Immature natural killer cell (primary cell): ENCODE measurements at places on chromosomes 2 and 18.

DNA sequence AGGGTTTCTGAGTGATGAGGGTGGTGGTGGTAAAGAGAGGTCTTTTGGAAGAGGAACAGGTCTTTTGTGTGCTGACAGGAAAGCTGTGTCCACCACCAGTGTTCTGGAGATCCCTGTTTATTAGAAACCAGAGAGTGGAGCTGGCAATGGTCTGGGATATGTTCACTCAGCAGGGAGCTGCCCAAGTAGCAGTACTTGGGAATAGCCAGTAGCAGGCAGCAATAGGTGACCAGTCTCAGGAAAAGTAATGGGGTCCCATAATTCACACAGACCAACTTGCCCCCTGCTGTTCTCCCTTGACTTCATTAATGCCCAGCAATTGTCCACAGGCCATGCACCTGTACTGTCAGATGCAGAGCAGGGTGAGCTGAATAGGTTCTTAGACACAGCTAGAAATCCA lies 1.8 kb downstream of the TSPYL6 start:
- H3K27ac ChIP-seq: no peak overlapping the region
- no peak for DNase-seq
- H3K4me1 ChIP-seq: no peaks in the 10 kb centered on the region
- H3K36me3 ChIP-seq: peaks cover 23% of the 10 kb centered on the region

DNA sequence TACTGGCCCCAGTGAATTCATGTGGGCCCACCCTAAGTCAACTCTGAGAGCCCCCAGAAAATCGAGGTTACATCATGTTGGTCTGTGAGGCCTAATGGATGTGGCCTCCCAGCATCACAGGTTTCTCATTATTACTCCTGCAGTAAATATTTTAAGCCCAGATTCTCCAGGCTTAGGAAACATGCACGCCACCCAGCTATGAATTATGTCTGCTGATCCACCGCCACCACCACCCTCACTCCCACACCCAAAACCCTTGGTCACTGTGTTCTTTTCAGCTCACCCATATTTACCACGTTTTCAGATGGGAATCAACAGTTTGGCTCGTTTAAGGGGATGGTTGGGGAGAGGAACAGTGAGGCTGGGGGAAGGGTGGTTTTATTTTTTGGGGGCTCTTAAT lies 128.6 kb downstream of the NCK2 start:
- H3K4me3 ChIP-seq: peak overlapping the region; percentile 5
- H3K27me3 ChIP-seq: peaks cover 4% of the 10 kb centered on the region
- peak overlapping the region; percentile 20 for H3K27ac ChIP-seq
- peaks cover 76% of the 10 kb centered on the region for H3K4me1 ChIP-seq
- no peak for DNase-seq
- H3K36me3 ChIP-seq: no peaks in the 10 kb centered on the region

DNA sequence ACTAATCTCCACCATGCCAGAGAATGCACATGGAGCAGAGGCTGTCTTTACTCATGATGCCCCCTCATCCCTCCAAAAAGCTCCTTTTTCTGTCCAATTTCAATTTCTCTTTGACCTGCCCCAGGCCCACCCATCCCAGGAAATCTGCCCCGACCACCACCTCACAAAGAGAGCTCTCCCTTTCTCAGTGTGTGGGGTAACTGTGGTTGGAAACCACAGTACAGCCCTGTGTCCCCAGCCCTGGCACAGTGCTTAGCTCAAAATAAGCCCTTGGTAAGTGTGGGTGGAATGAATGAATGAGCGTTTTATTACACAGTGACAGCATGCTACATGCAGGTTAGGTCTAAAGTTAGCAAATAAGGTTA lies 43.7 kb upstream of the CAB39 start:
- H3K4me1 ChIP-seq: peaks cover 47% of the 10 kb centered on the region
- peaks cover 1% of the 10 kb centered on the region for H3K27me3 ChIP-seq
- no peaks in the 10 kb centered on the region for H3K36me3 ChIP-seq
- peak overlapping the region; percentile 22 for H3K4me3 ChIP-seq
- H3K27ac ChIP-seq: peak overlapping the region; percentile 61

- no peak overlapping the region for H3K4me3 ChIP-seq
- H3K4me1 ChIP-seq: no peaks in the 10 kb centered on the region
Measured at GRCh38 chr2:4995466-4995865, 696.7 kb upstream of the SOX11 start.

GRCh38 chr2:241298673-241299072 lies 16.8 kb downstream of the HDLBP start:
- no peak for DNase-seq
- H3K36me3 ChIP-seq: peaks cover 3% of the 10 kb centered on the region
- peak overlapping the region; percentile 60 for H3K27ac ChIP-seq

- H3K4me1 ChIP-seq: no peaks in the 10 kb centered on the region
- H3K27ac ChIP-seq: no peak overlapping the region
Measured at GRCh38 chr18:70121842-70122241, 83.6 kb downstream of the RTTN start.

- DNase-seq: no peak
- peaks cover 2% of the 10 kb centered on the region for H3K27me3 ChIP-seq
- H3K4me3 ChIP-seq: no peak overlapping the region
- H3K36me3 ChIP-seq: no peaks in the 10 kb centered on the region
- no peaks in the 10 kb centered on the region for H3K4me1 ChIP-seq
Measured at GRCh38 chr2:109168716-109169115, 39.7 kb downstream of the SH3RF3 start.

DNA sequence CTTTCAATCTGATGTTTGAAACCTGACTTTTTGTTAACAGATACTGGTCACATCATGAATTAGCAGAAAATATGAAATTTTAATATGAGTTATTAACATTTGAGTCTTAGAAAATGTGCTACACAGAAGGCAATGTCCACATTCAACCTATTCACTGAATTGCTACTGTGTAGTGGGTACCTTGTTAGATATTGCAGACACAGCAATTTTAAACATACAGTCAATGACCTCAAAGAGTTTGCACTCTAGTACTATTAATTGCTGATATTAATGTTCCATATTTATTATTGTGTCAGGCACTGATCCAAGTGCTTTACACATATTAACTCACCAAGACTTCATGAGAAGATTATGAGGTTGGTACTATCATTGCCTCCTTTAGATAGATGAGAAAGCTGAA lies 385.4 kb upstream of the PKDCC start:
- H3K27ac ChIP-seq: no peak overlapping the region
- no peaks in the 10 kb centered on the region for H3K27me3 ChIP-seq
- no peak overlapping the region for H3K4me3 ChIP-seq
- DNase-seq: no peak

DNA sequence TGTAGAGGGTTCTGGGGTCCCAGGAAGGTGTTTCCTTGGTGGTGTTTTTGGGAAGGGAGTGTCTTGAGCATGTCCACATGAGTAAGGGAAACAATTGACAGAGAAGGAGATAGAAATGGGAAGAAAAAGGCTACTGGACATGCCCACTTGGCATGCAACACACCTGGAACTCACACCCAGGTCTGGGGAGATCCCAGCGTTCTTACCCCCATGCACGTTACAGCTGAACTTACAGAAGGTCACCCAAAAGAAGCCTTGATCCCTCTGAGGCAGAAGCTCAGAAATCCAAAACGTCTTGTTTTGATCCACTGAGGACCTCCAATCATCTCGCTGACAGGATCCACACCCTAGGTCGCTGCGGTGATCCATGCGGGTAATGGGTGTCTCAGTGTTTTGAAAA lies 142.0 kb downstream of the ZNF516 start:
- no peak overlapping the region for H3K4me3 ChIP-seq
- peaks cover 5% of the 10 kb centered on the region for H3K27me3 ChIP-seq
- peaks cover 7% of the 10 kb centered on the region for H3K36me3 ChIP-seq
- DNase-seq: no peak
- H3K4me1 ChIP-seq: peaks cover 7% of the 10 kb centered on the region

DNA sequence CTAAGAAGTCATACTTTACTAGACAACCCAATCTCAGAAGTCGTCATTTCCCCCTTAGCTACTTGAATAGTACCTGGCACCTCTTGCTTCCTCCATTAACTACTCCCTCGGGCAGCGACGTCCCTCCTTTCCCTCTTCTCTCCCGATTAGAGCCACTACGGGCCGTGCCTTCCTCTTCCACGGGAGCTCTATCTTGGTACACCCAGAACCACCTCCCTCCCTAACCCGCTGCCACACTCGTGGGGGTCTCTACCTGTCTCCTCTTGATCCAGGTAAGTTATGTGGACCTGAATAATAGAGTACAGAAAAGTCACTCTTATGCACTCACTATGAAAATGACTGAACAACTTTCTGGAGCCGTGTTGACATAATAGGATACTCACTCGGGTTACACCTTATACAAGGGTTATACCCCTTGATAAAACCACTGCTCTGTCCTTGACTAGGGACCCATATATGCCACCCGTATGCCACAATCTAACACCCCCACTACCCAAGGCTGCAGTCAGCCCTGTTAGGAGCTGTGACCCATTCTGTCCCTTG lies 595 bp upstream of the HDHD2 start:
- H3K4me3 ChIP-seq: peak overlapping the region; percentile 96
- peaks cover 14% of the 10 kb centered on the region for H3K36me3 ChIP-seq
- no peak for DNase-seq
- H3K4me1 ChIP-seq: peaks cover 38% of the 10 kb centered on the region
- H3K27me3 ChIP-seq: peaks cover 2% of the 10 kb centered on the region

DNA sequence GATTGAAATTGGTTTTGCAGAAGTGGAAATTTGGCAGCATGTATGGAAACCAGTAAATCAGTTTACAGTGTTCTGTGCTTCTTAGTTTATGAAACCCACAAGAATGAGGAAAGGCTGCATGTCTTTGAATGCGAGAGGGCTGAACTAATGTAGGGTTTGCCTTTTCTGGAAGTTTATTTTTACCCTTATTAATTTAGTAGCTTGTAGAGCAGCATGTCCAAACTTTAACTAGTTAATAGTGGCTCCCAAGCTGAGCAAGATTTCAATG lies 50.4 kb downstream of the LDLRAD4 start:
- no peaks in the 10 kb centered on the region for H3K36me3 ChIP-seq
- peaks cover 3% of the 10 kb centered on the region for H3K27me3 ChIP-seq
- H3K4me1 ChIP-seq: no peaks in the 10 kb centered on the region

DNA sequence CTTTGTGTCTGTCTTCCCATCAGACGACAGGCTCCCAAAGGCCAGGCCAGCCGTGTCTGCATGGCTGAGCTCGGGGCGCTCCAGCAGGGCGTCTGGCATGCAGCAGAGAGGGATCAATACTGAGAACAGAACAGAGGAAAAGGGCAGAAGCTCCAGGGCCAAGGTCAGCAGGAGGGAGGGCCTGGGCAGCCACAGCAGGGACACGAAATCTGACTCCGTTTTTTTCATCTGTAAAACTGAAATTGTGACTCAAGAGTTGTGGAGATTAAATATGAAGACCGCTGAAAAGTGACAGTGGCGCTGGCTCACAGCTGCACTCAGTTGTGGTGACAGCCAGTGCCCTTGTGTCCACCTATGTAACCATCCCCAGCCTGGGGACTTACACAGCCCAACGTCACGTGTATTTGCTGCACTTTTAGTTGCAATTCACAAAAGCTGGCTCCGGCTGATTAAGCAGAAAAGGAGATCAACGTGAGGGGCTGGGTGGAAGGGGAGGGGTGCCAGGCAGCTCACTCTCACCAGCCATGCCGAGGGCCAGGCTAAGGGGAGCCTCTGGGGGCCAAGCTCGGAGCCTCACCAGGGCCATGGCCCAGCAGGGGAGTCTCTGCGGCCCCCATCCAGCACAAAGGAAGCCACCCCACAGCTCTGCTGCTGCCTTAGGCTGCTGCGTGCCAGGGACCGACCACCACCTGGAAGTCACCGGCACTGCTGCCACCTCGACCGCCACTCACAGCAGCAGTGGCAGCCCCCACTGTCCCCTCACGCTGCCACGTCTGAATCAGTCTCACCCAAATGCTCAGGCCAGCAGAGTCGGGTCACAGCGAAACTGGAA lies 74.7 kb downstream of the EIPR1 start:
- H3K36me3 ChIP-seq: peaks cover 8% of the 10 kb centered on the region
- H3K27ac ChIP-seq: peak overlapping the region; percentile 63
- H3K27me3 ChIP-seq: peaks cover 3% of the 10 kb centered on the region
- H3K4me3 ChIP-seq: peak overlapping the region; percentile 63

DNA sequence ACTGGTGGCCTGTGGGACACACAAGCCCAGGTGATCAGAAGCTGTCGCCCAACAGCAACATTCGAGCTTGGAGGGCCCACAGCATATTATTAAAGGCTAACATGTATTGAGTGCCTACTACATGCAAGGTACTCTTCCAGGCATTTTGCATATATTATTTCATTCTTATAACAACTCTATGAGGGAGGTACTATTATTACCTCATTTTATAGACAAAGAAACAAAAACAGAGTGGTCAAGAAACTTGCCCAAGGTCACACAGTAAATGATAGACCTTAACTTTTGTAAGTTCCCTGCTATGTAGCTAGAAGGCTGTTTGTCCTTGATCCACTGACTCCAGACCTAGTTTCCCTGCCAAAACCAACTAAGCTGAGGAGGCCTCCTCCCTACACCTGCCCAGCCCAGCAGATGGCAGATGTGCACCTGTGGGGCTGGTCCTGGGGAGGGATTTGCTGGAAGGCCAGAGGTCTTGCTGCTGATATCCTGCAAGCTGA lies 35.7 kb downstream of the KANSL3 start:
- no peak overlapping the region for H3K4me3 ChIP-seq
- peaks cover 6% of the 10 kb centered on the region for H3K4me1 ChIP-seq
- H3K27me3 ChIP-seq: peaks cover 2% of the 10 kb centered on the region
- DNase-seq: no peak
- H3K27ac ChIP-seq: no peak overlapping the region
- peaks cover 42% of the 10 kb centered on the region for H3K36me3 ChIP-seq

DNA sequence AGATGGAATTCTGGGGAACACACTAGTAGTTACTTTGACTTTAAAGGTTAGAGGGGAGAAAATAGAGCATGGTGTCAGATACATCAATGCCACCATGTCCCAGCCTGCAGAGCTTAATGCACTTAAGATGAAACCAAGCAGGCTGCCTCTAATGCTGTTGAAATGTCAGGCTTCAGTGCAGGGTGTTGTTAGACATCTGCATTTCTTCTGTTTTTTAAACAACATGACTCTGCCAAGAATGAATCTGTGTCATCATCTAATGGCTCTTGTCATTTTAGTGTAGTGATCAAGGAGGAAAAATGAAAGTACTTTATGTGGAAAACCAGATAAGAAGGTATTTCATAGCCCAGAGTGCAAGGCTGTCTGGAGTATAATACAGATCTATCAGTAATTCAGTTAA lies 29.9 kb downstream of the LYPD1 start:
- H3K36me3 ChIP-seq: no peaks in the 10 kb centered on the region
- H3K27me3 ChIP-seq: peaks cover under 1% of the 10 kb centered on the region
- no peak for DNase-seq
- no peak overlapping the region for H3K4me3 ChIP-seq
- no peak overlapping the region for H3K27ac ChIP-seq
- H3K4me1 ChIP-seq: no peaks in the 10 kb centered on the region

DNA sequence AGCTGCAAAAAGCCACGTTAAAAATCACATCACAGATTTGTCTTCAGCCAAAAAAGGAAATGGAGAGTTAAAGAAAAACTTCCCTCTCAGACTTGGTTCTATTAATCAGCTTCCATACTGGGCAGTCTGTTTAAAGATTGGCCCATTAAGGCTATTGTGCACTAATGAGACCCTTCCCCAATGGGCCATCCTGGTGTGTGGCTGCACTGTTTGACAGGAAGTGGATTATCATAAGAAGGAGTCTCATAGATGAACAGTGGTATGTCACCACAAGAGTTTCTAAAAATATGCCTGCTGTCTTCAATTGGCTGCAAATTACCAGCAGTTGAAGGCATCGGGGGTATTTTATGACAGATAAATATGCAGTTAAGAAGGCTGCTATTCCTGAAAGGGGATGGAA lies 247.6 kb upstream of the THSD7B start:
- H3K27ac ChIP-seq: no peak overlapping the region
- no peak for DNase-seq
- H3K36me3 ChIP-seq: no peaks in the 10 kb centered on the region
- no peaks in the 10 kb centered on the region for H3K27me3 ChIP-seq
- no peak overlapping the region for H3K4me3 ChIP-seq

- no peak overlapping the region for H3K4me3 ChIP-seq
- H3K27me3 ChIP-seq: no peaks in the 10 kb centered on the region
- H3K27ac ChIP-seq: no peak overlapping the region
- H3K4me1 ChIP-seq: no peaks in the 10 kb centered on the region
Measured at GRCh38 chr18:8084160-8084559, 517.0 kb downstream of the PTPRM start.
